HAP-1 (cell line): ENCODE measurements at places on chromosomes 7 and 10.
A peak's percentile ranks its signal among the peaks of the same experiment; 100 is the strongest.

DNA sequence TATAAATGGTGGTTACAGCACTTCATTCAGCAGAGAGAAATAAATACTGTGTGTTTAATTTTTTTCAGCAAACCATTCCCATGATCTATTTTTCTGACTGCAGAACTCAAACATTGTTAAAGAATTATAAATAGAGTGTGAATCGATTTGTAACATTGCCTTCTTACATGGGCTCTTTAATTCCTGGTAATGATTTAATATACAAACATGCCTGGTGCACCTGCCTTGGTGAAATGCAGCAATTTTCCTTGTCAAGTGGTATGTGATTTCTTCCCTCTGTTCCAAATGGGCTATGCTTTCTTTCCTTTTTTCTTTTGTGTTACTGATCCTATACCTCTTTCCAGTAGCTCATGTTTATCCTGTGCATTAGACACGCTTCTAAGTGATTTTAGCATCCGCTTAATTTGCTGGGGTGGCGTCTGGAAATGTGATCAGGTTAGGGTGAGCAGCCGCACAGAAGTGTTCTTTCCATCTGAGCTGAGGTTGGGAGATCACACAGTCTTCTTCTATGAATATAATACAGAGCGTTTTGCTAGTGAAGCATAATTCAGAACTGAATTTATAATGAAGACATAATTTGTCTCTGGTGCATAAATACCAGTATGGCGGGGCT is 94.3 kb upstream of the ITGB1 start:
- DNase-seq = no peak

DNA sequence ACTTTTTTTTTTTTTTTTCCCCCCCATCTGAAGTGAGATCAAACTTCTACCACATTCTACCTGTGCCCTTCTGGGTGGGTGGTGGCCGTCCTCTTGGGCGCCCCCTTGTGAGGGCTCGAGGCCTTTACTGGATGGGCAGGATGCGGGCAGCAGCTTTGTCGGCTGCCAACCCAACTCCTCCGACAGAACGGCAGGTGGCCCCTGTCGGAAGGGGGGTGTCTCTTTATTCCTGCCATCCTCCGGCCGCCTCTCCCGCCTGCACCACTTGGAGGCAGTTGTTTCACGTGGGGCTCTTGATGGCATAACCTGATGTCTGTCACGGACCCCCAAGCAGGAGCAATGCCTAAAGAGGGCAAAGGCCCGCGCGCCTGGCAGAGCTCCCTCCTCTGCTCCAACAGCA is 31.0 kb downstream of the AMZ1 start:
- DNase-seq = peak; percentile 65

DNA sequence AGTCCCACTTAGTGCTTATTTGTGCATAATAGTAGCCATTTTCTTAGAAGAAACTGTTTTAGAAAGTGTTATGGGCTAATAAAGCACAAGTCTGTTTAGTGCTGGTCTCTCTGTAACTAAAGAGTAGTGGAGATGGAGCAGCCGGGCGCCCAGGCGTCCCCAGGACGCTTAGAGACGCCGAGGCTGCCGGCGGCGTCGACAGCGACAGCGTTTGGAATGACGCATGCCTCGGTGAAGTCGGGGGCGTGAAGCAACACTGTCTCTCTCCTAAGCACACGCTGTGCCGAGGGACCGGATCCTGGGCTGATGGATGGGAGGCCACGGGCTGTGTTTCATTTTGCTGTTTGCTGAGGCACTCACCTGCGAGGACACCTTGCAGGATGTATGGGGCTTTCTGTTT is 588.6 kb upstream of the FOXK1 start:
- no peak for DNase-seq

- DNase-seq = no peak
Observed at GRCh38 chr10:6619660-6620059, 39.6 kb upstream of the PRKCQ start.

DNA sequence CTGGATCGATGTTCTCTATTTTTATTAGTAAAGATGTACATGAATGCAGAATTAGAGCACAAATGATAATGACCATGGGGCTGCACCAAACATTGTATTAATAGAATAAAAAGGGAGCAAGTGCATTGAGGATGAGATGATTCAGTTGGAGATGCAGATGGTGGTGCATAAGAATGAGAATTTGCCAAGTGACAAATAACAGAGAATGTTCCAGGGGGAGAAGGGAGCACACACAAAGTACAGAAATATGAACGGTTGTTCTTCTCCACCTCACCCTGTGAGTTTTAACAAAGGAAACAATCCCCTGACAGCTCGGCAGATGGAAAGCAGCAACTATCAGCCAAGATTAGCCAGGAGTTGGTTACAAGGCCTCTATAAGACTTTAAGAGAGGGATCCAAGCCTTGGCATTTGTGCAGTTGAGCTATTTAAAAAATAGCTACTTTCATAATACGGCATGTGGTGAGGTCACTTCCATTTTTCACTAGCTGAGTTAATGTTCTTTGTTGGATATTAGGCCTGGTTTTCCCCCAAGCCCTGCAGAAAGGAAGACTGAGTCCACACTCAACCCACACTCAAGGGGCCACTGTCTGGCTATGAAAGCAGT is 462.5 kb downstream of the TNS3 start:
- no peak for DNase-seq

DNA sequence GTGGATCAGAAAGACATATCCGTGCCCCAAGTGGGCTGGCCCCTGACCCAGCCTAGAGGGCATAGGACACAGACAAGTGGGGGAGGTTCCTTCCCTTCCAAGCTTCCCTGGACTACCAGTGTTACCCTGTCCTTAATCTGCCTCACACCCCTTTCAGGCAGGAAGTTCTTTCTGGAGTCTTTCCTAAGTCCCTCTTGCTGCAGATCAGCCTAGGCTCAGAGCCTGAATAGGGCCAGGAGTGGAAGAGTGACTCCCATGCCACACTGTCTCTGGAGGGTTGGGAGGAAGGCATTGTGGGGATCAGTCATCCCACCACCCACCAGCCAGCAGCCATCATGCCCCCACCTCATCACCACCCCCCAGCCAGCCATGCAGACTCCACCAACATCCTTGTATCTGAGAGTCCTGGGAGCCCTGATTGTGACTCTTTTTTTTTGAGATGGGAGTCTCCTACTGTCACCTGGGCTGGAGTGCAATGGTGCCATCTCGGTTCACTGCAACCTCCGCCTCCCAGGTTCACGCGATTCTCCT is 22.6 kb downstream of the POLL start:
- no peak for DNase-seq

DNA sequence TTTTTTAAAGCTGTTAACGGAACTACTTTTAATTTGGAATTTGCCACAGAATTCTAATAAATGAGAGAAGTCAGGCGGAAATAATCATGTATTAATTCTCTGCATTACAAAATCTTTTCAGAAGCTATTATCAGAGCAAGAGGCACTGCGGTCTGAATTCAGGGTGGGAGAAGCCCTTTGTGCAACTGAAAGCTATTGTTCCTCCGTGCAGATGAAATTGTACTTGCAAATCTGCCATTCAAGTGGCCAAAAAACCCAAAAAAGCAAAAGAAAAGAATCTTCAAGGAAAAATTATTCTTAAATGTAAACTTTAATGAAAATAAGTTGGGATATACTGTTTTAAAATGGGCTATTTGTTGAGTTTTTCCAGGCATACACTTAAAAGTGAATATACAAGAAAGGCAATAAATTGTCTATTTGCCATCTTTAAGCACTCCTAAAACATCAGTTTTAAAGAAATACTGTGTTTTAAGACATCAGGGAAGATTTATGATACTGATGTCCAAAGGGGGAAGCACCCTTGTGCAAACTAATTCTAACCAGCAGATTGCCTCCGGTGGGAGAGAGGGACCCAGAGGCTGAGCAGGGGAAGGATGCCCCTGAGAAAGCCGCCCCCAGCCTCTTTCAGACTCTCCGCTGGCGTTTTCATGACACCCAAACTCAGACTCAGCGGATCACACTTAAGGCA is 351.2 kb downstream of the DNAJB6 start:
- DNase-seq = peak; percentile 72

DNA sequence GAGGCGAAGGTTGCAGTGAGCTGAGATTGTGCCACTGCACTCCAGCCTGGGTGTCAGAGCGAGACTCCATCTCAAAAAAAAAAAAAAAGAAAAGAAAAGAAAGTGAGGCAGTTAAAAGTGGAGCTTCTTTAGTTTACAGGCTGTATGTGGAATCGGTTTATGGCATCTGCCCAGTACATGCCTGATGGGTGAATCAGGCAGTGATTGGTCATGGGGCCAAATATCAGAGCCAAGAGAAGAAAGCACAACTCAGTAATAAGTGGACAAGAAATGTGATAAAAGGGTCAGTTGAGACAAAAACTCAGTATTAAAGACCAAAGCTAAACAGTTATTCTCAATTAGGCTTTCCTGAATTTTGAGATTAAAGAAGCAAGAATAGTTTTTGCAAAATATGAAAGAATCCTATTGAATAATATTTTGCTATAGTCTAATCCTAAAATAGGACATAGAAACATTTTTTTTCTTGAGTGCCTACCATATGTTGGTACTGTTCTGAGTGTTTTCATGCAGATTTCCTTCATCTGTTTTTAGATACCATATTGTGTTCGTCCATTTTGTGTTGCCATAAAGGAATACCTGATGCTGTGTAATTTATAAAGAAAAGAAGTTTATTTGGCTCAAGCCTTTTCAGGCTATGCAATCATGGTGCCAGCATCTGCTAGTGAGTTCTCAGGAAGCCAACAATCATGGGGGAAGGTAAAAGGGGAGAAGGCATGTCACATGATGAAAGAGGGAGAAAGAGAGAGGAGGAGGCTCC is 14.4 kb downstream of the CDC14C start:
- no peak for DNase-seq

GRCh38 chr10:124086097-124086710 is 7.2 kb downstream of the CHST15 start:
- DNase-seq = no peak

- DNase-seq = no peak
Observed at GRCh38 chr10:106082865-106083264, 1081.6 kb downstream of the SORCS1 start.
